ENCODE measurements at places on chromosomes 7 and 10.

DNA sequence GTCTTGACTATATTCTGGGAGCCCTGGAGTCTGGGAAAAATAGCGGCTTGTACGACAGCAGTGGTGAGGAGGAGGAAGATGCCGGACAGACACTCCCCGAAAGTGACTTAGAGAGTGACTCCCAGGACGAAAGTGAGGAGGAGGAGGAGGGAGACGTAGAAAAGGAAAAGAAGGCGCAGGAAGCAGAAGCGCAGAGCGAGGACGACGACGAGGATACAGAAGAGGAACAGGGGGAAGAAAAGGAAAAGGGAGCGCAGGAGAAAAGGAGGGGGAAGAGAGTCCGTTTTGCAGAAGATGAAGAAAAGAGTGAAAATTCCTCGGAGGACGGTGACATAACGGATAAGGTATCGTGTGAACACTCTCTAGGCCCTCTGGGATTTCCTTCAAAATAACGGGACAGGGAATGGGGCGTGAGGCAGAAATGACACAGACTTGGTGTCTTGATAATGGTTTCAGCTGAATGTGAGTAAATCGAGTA is 908 bp downstream of the NOM1 start:
- DNase-seq, result no peak

- no peak for DNase-seq
Observed at GRCh38 chr10:16119445-16119844, 259.1 kb upstream of the MINDY3 start.

GRCh38 chr10:22344249-22344648 is 1.0 kb upstream of the SPAG6 start:
- DNase-seq, result no peak

DNA sequence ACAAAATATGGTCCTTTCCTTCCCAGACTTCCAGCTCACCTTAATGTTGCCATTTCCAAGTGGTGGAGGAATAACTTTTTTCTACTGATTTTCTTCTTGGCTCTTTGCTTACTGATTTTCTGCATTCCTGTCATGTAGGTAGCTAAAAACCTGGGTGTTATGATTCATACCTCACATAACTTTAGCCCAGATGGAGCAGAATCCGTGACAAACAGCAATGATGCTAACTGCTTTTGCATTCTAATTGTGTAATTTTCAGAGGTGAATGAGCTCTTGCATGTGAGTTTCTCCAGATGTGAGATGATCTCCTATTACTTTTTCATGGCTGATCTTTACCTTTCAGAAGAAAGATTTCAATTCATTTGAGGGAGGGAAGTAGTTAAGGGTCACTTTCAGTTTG is 43.4 kb downstream of the WDR11 start:
- no peak for DNase-seq

DNA sequence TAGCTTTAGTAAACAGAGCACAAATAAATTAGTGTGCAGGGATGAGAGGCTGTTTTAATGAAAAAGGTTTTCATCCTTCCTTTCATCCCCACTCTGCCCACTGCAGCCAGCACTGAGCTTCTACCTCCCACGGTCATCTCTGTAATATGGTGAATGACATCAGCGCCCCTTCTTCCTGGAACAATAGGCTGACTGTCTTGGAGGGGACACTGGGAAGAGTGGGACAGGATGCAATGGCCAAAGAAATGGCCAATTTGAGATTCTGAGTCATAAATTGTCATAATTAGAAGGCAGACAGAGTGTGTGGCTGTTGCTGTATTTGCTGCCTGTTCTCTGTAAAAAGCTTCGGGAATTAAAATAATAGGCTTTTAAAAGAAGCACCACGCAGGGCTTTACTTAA is 126.7 kb upstream of the CALN1 start:
- DNase-seq, result no peak

DNA sequence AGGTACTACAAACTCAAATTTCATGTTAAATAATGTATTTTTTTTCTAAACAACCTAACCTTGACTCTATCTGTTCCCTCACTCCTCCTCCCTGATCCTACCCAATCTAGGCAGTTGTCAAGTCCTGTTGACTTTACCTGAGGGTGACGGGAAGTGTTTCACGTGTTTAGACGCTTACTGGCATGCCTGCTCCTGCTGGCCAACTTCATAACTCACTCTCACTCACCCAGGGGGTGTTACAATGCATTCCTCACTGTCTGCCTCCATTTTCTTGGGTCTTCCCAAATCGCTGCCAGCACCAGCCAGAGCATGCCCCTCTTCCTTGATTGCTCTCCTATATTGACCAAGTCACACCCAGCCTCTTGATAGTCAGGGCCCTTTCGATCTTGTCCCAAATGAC is 28.3 kb downstream of the CRCP start:
- DNase-seq, result peak; percentile 15

DNA sequence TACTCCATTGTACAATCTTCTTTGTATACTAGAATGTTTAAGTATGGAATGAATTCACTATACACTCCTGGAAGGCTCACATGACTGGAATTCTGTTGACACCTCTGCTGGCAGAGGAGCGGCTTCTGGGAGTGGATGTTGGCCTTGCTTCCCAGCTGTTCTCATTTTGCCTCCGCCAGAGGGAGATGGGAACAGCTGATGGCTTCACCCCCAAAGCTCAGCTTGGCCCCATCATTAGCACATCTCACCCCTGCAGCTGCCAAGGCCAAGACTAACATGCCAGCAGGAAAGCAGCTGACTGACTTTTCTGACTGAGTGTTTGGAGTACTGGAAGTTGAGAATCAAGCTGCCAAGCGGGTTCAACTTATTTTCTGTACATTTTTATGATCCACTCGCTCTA is 15.1 kb downstream of the ADAM12 start:
- no peak for DNase-seq

DNA sequence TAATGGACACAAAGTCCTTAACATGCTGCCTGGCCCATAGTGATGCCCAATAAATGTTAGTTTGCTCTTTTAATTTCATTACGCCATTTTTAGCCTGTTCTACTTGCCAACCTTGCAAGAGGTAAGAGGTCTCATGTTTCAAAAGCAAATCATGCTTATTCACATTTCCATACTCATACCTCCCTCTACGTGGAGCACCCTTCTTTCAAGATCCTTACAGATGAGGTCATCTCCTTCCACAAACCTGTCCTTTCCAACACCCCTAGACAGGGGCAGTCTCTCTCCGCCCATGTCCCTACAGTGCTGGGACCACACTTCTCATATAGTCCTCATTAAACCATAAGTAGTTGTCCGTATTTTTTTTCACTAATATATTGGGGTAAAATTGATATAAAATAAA is 271.3 kb downstream of the FGFR2 start:
- DNase-seq, result no peak

- DNase-seq, result no peak
Observed at GRCh38 chr10:43665054-43665453, 16.4 kb upstream of the ZNF32 start.

DNA sequence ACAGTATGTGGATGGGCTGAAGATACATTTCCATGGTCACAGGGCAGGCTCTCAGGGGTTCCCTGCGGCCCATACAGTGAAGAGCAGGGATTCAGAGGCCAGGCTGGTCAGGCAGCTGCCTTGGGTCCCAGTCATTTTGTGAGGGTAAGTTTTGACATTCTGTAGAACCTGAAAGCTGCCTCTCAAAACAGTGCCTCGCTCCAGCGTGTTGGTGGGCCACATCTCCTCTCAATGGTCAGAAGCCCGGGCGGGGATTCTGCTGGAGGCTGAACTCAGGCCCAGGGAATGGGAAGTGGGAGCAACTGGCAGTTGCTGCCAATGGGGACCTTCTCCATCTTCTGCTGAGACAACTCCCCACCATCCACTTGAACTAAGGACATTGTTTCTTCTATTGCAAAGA is 190.0 kb downstream of the PTPN20 start:
- DNase-seq, result no peak

GRCh38 chr7:4162884-4163564 is 519.1 kb upstream of the FOXK1 start:
- no peak for DNase-seq

DNA sequence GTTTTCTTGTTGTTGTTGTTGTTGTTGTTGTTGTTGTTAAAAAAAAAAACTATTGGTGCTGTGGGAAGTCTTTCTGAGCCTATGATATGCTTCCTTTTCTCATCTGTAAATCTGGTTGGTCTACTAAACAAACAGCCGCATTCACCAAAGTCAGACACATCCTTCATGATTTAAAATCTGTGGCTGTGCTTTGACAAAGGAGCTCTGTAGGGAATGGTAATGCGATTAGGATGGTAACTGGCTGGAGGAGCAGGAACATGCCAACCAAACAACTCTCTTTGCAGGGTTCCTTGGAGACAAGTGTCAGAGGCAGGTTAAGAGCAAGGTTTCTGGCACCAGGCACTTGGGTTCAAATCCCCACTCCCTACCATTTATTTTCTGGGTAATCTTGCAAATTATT is 14.9 kb upstream of the SP4 start:
- no peak for DNase-seq

DNA sequence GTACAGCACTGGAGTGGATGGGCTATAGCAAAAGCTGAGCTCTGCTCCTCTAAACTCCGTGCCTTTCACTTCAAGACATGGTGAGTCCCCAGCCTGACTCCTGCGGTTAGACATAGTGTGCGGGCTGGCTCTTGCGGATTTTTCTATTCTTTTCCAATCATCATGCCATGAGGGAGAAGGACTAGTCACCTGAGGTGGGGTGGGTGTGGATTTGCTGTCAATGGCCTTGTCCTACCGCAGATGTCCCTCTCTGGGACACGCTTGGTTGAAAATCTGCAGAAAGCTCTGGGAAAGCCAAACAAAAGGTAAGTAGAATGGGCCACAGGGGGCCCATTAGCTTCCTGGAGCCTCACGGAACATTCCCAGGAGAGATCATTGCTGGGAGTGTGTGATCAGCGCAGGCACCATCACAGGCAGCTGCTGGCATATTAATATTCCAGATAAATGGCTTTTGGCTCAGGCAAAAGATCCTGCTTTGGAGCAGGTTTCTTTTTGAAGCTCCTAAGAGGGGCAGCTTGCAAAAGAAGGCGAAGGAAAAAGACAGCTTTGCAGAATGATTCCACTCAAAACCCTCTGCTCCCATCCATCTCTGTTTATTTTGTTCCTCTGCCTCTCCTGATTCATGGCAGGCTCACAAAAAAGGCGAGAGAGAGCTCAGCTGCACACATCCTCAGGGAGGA is 509.0 kb upstream of the ZMIZ1 start:
- peak; percentile 84 for DNase-seq

DNA sequence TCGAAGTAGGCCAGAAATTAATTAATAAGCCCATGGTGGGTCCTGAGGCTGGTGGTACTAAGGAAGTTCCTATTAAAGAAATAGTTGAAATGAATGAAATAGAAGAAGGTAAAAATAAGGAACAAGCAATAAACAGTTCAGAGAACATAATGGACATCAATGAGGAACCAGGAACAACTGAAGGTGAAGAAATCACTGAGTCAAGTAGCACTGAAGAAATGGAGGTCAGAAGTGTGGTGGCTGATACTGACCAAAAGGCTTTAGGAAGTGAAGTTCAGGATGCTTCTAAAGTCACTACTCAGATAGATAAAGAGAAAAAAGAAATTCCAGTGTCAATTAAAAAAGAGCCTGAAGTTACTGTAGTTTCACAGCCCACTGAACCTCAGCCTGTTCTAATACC is 36.0 kb downstream of the SLK start:
- no peak for DNase-seq

GRCh38 chr7:64485623-64486022 is 77.2 kb downstream of the ZNF680 start:
- no peak for DNase-seq

- DNase-seq, result no peak
Observed at GRCh38 chr10:118760265-118760664, 5.5 kb upstream of the CACUL1 start.

- DNase-seq, result no peak
Observed at GRCh38 chr10:92385831-92386230, 94.9 kb downstream of the MARCHF5 start.

GRCh38 chr10:72800000-72800740 is 93.4 kb upstream of the OIT3 start:
- DNase-seq, result no peak

DNA sequence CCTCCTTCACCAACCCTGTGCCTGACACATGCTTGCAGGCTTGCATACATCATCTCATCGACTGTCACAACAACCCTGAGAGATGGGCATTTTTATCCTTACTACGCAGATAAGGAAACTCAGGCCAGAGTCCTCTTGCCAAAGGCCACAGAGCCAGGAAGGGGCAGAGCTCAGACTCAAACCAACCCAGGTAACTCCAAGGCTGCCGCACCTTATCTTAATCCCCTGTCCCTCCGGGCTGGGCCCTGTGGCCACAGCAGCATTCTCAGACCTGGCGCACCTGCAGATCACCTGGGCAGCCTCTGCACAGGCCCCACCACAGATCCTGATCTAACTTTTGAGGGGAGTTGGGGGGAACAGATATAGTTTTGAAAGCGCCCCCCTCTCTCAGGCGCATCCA is 35.1 kb downstream of the SORBS1 start:
- no peak for DNase-seq

DNA sequence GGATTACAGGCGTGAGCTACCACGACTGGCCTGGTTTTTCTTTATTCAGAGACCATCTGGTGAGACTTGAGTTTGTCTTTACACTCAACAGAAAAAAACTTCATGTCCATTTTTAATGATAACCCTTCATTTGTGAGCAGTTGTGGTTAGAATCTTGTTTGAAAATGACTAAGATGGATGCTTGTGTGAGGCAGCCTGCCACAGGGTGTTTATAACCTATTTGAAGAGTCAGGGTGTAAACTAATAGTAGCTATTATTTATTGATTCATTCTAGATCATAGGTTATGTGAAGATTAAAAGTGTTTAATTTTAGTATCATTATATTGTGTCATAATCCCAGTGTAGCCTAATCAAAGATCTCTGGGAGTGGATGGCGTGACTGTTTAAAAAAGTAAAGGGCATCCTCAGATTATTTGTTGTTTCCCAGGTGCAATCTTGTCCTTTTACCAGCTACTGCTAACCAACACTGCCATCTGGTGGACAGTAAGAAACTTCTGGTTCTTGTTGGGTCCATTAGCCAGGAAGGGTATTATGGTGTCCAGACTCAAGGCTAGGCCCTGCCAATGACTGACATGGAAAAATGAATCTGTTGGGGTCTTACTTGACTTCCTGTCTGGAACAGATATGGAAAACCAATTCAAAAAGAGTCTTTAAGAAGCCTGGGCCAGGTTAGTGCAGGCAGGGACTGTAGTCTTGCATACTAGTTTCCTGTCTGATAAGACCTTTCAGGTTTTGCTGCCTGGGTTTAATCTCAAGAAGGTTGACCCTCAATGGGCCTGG is 24.9 kb downstream of the NRBF2 start:
- peak; percentile 36 for DNase-seq

- DNase-seq, result no peak
Observed at GRCh38 chr10:131921184-131921583, 20.4 kb downstream of the PPP2R2D start.

DNA sequence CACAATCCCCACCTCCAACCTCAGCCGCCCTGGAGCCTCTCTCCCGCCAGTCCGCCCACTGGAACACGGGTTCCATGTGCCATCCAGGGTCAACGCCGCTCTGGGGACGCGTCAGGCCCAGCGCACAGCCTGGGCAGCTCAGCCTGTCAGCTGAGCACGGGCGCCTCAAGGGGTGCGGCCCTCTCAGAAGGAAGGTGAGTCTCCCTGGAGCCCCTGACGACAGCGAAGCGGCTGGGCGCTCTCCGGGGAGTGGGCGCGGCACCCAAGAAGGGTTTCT is 1.2 kb upstream of the SLC18A3 start:
- DNase-seq, result no peak
